ENCODE measurements at places on chromosomes 7 and 10.

DNA sequence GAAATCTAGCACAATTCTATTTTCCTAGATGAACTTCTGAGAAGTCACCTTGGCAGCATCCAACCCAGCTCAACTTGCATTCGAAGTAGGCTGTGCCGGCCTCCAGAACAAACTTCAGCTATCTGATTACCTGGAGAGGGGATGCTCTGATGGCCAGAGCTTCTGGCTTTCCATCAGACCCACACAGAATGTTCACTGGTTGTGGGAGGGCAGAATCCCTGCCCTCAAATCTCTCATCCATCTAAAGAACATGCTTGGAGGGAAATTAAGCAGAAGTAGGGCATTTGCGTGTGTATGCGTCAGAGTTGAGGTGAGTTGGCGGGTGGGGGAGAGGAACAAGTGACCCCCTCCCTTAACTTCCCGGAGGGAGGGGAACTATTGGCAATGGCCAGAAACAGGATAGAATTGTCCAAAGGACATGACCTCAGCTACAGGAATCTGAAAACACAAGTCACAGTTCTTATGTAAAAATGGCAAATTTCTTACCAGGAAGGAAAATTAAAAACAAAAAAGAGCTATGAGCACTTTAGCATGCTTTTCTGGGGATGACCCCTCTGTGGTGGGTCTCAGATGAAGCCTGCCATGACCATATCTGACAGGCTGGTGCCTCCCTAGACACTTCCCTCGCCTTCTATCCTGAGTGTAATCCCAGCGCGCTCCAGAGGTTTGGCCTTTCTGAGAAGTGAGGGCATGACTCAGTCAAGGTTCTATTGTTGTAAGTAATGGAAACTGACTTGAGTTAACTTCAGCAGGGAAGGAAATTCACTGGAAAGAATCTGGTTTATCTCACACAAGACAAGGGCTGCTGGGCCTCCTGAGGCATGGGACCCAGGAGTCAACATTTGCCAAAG lies 278.8 kb downstream of the RPS24 start:
- no peak for DNase-seq

DNA sequence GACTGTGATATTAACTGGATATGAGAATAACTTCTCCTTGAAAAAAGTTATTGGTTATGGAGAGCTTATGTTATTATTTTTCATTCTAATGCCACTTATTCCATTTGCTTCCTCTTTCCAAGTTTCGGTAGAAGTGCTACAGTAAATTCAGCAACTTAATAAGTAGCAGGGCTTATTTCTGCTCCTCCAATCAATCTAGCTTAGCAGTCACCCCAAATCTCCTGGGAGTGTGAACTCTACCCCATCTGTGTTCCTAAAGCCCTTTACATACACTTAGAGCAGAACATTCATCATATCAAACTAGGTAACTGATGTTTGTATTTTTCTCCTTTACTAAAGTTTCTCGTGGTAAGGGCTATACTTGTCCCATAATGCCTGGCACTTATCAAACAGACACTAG lies 8.7 kb downstream of the ARL3 start:
- no peak for DNase-seq

DNA sequence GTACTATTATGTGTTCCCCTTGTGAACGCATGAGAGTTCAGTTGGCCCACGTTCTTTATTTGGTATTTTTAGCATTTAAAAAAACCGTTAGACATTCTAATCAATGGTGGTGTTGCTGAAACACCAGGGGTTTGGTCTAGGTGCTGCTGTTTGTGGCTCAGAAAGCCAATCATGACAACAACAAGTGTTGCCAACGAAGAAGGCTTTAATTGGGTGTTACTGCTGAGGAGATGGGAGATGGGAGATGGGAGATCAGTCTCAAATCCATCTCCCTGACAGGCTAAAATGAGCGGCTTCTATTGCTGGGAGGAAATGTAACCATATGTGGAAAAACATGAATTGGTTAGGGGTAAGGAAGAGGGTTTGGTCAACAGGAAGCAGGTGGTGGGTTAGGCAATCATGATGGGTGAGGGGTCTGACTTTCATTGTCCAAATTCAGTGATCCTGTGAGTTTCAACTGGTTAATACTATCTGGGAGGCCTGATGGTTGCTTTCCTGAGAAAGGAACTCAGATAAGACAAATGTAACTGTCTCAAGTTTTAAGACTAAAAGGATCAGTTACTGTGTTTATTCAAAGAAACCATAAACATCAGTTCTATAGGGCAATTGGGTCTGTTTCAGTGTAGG lies 4.6 kb upstream of the ZNF425 start:
- no peak for DNase-seq

DNA sequence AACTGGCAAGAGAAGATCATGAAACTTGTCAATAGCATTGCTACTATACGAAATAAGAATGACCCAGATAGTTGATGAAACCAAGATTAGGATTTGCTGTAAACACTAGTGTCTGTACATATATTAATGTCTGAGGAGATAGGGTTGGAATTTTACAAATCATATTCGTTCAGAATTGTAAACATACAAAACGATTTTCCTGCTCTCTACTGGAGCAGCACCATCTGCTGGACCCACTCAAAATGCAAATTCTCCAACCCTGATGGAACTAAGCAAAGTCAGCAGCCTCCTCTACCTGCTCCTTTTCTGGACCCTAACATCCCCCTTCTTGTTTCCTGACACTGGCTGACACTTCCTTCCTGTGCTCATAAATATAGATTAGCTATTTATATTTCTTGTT lies 29.4 kb upstream of the SGMS1 start:
- peak; percentile 5 for DNase-seq

DNA sequence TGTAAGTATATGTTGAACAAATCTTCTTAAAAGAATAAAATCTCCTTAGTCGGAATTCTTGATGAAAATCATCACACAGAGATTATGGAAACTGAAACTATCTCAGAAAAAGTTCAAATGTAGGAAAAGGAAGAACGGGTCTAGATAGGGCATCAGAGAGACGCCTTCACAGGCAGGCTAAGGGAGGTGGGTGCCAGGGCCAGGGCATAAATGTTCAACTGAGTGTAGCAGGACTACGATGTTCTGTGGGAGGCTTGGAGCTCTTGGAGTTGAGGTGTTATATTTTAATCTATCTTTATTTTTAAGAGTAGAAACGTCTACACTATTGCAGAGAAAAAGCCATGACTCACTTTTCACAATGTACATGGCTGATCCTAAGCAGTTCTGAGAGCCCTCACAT lies 101.2 kb downstream of the RSU1 start:
- no peak for DNase-seq

- DNase-seq, result peak; percentile 62
Measured at GRCh38 chr7:1169409-1170368, 9.7 kb upstream of the ZFAND2A start.

DNA sequence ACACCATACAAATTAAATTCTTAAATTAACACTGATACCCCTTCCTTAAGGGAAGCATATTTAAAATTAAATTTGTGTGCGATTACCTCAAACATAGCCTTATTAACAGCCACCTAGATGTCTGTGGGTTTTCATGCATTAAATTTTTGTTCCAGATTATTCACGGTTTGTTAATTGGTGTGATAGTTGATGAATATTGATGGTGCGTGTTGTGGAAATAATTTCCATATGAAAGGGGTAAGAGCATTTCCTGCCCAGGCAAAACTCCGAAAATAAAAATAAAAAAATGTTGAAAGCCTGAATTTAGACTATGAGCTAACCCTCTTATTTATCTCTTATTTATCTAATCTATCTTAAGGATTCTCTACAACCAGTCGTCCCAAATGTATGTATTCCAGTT lies 679.3 kb upstream of the CELF2 start:
- DNase-seq, result no peak

- peak; percentile 63 for DNase-seq
Measured at GRCh38 chr7:122304319-122304975, at the start of gene FEZF1. Gene FEZF1, minus strand, starts transcription at chr7:122304750. Its CDS starts 313 bp downstream, at chr7:122304437.

DNA sequence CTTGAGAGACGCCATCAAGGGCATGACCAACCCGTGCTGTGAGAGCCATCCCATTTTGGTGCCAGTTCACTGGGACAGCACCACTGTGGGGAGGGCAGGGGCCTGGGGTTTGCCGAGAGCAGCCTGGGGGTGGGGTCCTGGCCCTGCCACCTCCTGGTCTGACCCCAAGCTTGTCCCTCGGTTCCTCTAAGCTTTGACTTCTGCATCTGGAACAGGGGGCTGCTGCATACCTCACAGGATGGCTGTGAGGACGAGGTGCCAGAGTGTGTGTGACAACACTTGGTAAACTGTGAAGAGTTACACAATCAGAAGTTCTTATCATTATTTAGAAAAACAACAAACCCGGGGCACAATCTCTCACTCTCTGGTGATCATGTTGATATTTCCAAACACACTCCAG lies 89.9 kb downstream of the CRTAC1 start:
- DNase-seq, result no peak

- no peak for DNase-seq
Measured at GRCh38 chr10:22341190-22341925, 3.9 kb upstream of the SPAG6 start.

GRCh38 chr10:127999297-128000129 lies 92.6 kb downstream of the PTPRE start:
- no peak for DNase-seq

- DNase-seq, result no peak
Measured at GRCh38 chr10:31384589-31384949, 65.6 kb downstream of the ZEB1 start.

GRCh38 chr7:69517985-69518704 lies 80.1 kb upstream of the AUTS2 start:
- no peak for DNase-seq

GRCh38 chr7:106201164-106201563 lies 83.6 kb downstream of the NAMPT start:
- no peak for DNase-seq

DNA sequence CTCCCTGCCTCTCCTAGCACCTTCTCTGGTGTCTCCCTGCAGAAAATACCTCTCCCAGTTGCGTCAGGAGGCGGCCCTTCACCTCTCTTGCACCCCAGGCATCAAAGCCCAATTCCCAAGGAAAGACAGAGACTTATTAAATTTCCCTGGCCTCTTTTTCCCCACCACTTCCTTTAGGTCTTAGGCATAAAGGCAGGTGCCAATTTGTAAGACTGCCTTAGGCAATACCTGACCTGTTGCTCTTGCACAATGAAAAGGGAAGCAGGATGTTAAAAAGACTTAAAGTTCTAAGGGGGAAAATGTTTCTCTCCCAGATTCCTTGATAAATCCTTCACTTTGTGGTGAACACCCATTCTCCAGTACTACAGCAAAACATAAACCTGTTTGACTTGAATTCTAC lies 186.7 kb downstream of the SLC25A13 start:
- DNase-seq, result no peak

- peak; percentile 22 for DNase-seq
Measured at GRCh38 chr10:11756766-11757315, 14.7 kb downstream of the ECHDC3 start.

- DNase-seq, result no peak
Measured at GRCh38 chr7:108697254-108697653, 127.6 kb downstream of the DNAJB9 start.

DNA sequence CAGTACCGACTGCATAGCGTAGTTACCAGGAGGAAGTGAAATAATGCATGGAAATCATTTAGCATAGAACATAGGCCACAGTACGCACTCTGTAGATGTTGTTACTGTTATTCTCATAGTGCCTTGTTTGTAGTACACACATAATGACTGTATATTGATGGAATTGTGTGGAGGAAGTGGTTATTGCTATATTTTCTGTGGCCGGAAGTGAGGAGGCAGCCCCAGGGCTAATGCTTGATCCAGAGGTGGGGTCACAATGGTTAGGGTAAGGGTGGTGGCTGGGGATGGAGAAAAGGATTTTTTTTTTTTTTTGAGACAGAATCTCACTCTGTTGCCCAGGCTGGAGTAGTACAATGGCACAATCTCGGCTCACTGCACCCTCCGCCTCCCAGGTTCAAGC lies 4.5 kb upstream of the MGAM start:
- DNase-seq, result no peak

- DNase-seq, result peak; percentile 23
Measured at GRCh38 chr7:48426966-48427555, 255.8 kb downstream of the ABCA13 start.

- no peak for DNase-seq
Measured at GRCh38 chr7:19062216-19062615, 55.2 kb downstream of the TWIST1 start.

GRCh38 chr10:132617737-132618052 lies 80.1 kb downstream of the INPP5A start:
- no peak for DNase-seq

GRCh38 chr7:23925088-23925487 lies 215.1 kb downstream of the STK31 start:
- DNase-seq, result peak; percentile 57

DNA sequence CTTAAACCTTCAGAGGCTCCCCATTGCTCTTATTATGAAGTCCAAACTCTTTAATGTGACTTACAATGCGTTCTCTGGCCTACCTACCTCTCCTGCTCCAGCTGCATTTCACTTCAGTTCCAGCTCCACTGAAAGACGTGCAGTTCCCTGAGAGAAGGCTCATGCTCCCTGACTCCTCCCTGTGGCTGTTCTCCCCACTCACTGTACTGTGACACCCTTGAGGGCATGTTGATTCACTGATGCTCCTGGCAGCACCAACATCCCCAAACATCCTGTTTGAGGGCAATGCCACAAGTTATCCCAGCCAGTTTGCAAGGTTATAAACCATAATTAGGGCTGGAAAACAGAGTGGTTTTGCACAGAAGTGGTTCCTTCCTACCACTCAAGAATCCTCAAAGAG lies 111.2 kb downstream of the LSM5 start:
- DNase-seq, result no peak

DNA sequence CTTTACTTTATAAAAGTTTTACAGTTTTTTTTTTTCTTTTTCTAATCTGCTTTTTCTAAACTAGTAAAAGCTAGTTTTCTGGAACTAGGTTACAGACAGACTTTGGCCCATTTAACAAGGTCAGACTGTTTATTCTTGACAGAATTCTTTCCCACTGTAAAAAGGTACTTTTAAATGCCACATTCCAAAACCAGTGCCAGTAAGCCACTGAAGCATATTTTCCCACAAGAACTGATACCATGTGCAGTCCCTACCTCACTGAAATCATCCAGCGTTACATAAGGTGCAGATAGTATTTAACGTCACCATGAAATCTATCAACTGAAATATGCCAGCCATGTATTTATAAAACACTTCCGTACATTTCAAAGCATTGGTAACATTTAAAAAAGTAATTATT lies 121.6 kb downstream of the CDK6 start:
- no peak for DNase-seq

GRCh38 chr7:29569648-29570047 lies 6.0 kb downstream of the PRR15 start:
- DNase-seq, result no peak

- DNase-seq, result no peak
Measured at GRCh38 chr7:145350334-145350733, 514.5 kb upstream of the TPK1 start.

DNA sequence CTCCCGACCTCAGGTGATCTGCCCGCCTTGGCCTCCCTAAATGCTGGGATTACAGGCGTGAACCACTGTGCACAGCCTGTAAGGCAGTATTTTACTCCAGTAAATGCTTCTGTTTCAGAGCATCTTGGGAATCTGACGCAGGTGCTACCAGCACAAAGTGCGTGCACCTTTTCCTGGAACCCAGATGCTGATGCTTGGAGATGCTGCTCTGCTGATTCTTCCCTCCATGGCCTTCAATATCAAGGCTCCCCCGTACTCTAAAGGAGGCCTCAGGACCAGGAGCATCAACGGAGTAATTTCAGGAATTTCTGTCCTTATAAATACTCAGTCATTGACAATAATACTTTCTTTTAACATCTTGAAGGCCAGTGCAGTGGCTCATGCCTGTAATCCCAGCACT lies 23.5 kb downstream of the DENND2A start:
- DNase-seq, result no peak
